Activated CD4-positive, alpha-beta T cell treated with anti-CD3 and anti-CD28 coated beads, Interleukin-2, amount 50 U/mL, for 4 hours (primary cell): ENCODE measurements at places on chromosomes 16 and 17.

DNA sequence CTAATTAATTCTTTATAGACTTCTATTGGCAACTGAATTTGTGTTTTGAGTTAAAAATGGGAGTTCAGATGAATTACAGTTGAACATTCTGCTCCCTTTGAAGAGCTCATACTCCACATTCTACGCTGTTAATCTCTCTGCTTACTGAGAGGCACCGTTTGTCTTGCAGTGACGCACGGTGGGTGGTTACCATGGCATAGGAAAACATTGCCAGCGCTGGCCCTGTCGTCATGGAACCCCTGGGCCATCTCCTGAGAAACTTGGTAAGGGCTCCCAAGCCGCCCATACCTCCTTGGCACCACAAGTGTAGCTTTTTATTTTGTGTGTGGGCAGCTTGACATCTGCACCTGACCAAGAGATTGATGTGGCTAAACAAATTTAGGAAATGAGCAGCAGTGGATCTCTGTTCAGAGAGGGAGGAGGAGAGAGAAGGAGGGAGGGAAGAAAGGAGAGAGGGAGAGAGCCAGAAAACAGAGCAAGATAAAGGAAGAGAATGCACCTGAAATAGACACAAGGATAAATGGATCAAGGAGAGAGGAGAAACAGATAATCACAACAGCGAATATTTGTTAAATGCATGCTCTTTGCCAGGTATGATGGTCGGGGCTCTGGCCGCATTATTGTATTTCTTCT lies 398.5 kb downstream of the HAPSTR1 start:
- no peak for DNase-seq

DNA sequence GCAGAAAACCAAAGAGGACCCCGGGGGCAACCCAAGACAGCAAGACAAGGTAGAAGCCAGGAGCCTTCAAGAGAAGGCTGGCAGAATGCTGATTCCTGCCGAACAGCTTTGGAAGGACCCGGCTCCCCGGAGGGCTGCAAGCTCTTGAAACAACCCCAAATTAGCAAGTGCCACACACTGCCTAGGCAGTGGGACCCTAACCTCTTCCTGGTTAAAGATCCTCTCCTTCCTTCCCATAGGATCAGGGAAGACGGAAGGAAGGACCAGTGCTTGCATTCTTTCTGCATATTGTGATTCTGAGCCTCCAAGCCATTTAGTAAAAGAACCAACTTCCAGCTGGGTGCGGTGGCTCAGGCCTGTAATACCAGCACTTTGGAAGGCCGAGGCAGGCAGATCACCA lies 122.0 kb upstream of the AXIN2 start:
- DNase-seq = no peak

- no peak for DNase-seq
These were observed 129.3 kb downstream of the NTN1 start for GRCh38 chr17:9150446-9151090.

- DNase-seq = no peak
These were observed 177.4 kb downstream of the RBFOX1 start for GRCh38 chr16:7509963-7510601.

GRCh38 chr16:48448841-48449481 lies 63.7 kb upstream of the SIAH1 start:
- no peak for DNase-seq

- DNase-seq = no peak
These were observed 31.0 kb downstream of the CTCF start for GRCh38 chr16:67593288-67593687.

GRCh38 chr17:68657576-68657975 lies 56.4 kb upstream of the FAM20A start:
- DNase-seq = no peak

GRCh38 chr16:29744541-29745101 lies 1.2 kb downstream of the C16orf54 start:
- no peak for DNase-seq

- peak; percentile 75 for DNase-seq
These were observed 759 bp downstream of the ALKBH5 start for GRCh38 chr17:18184143-18185031.

- DNase-seq = no peak
These were observed 4.5 kb upstream of the IRX3 start for GRCh38 chr16:54290833-54291655.

DNA sequence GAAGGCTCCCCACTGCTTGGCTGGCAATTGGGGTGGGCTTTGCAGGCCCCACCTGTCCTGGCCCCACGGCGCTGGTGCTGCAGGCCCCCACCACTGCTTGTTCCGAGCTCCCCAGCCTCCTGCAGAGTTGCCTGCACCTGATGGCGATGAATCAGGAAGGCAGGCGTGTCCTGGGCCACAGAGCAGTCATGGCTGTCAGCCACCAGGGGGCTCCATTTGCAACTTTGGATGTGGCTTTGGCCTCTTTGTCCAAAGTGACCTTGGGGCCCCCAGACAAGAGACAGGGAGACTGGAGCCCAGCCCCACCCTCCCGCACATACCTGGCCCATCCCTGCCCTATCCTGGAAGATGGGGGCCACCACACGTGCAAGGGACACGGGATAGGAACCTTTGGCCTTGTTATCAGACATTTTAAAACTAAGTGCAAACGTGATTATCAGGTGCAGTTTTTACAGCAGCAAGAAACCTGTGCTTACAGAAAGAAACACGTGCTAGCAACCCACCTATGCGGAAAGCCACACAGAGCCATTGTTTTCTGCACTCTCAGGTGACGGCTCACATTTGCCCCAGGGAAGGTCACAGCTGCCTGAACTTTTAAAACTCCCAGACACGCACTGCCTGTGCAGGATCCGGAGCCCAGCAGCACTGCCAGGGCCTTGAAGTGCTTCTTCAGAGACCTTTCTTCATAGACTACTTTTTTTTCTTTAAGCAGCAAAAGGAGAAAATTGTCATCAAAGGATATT lies at the start of gene DNASE1:
TSS of gene DNASE1 (plus strand) at position 443 of the 743 bp plus-strand sequence. CDS start 683 bp downstream, outside the sequence.
- DNase-seq = peak; percentile 42

DNA sequence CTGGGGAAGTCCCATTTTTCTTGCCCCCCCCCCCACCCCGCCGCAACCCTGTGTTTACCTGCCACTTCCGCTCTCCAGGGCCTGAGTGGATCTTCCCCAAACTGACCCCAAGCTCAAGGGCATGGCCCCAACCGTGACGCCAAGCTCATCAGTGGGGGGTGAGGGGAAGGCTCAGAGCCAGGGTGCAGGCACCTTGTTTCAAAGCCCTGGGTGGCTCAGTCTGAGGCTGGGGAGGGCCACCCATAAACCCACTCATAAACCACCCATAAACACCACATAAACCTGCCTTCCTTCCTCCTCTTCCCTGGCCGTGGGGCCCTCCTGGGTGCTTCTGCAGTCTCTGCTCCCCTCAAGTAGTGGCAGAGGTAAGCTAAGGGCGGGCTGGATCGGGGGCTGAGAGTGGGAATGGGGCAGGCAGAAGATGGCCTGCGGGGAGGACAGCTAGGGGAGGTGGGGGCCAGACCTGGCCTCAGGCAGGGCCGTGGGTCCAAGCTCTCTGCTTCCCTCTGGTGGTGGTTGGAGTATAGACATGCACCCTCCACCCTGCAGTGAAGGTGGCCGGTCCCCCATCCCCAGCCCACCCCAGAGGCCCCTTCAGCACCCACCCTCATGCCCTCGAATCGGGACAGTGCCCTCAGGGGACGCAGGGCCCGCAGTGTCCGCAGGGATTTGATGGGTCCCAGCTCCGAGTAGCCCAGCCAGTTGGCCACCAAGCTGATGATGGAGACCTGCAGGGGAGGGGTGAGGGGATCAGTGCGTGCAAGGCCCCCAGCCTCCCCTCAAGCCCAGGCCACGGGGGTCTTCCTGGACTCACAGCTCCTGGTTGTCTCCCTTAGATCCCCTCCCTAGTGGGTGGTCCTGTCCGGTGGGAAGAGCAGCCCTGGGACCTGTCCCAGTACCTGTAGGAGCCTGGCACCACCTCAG lies 14.6 kb upstream of the CD79B start:
- peak; percentile 42 for DNase-seq

- no peak for DNase-seq
These were observed 19.0 kb downstream of the ABCC12 start for GRCh38 chr16:48136547-48137360.

DNA sequence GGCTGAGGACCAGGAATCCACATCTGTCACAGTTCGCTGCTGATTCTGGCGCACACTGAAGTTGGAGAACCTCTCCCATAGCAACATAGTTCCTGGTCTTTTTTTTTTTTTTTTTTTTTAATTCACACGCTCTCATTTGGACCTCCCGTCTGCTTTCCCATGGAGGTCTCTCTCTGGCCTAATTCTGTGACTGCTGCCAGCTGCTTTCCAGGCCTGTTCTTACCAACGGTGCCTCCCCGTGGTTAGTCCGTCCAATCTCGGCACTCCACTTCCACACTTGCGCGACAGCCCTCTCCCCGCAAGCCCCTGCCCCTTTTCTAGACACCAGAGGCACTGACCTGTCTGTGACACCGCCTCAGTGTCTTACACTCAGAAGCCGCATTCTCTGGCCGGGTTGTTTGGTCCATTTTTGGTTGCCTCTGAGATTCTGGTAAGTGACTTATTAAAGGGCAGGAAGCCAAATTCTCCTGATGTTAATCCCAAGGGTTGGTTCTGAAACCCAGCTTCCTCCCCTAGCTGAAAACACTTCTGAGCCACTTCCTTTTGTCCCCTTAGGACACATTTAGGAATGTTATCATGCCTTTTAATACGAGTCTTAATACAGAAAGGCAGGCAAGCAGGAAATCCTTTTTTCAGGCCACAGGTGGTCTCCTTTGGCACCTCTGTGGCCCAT lies 1.1 kb upstream of the AKTIP start:
- DNase-seq = peak; percentile 11

GRCh38 chr16:54280751-54281150 lies 5.8 kb downstream of the IRX3 start:
- DNase-seq = no peak
